Peyer's patch (tissue), 4 donors: ENCODE measurements at places on chromosomes 1 and 21. TPM values are rescaled to one million over a fixed set of nuclear protein-coding genes. Genes with fewer than 3 reads are reported as not detected.

The TAL1 gene
- total RNA-seq: 1.2 TPM

The IKBKE gene
- 20.4 TPM for total RNA-seq

The MAD2L2 gene
- total RNA-seq: 12.4 TPM

The C1orf141 gene
- not detected for total RNA-seq

The DMBX1 gene
- total RNA-seq: not detected

The STPG1 gene
- total RNA-seq: 14.7 TPM

The NGF gene
- not detected for total RNA-seq

The TRIM63 gene
- total RNA-seq: not detected

The GJA9 gene
- total RNA-seq: not detected

The MYBPHL gene
- total RNA-seq: not detected

The ESRRG gene
- total RNA-seq: 6.6 TPM

The CFHR4 gene
- not detected for total RNA-seq

The EPHB2 gene
- total RNA-seq: 50.4 TPM

The STIL gene
- total RNA-seq: 7.9 TPM

The RHOU gene
- total RNA-seq: 43.6 TPM

The LRRC8B gene
- 9.9 TPM for total RNA-seq

The RNF2 gene
- total RNA-seq: 8.8 TPM

The KCNJ15 gene
- total RNA-seq: not detected

The CD55 gene
- 49.5 TPM for total RNA-seq

The CFHR5 gene
- total RNA-seq: not detected

The ADORA3 gene
- 2.3 TPM for total RNA-seq

The AGT gene
- total RNA-seq: 32.2 TPM

The HES3 gene
- total RNA-seq: not detected

The DAB1 gene
- total RNA-seq: 65.1 TPM

The PLA2G4A gene
- total RNA-seq: 8.3 TPM

The SLAMF8 gene
- 2.7 TPM for total RNA-seq

The NTMT2 gene
- total RNA-seq: not detected

The IFNLR1 gene
- 9.1 TPM for total RNA-seq

The HNRNPCL1 gene
- not detected for total RNA-seq
